RWPE1 (cell line): ENCODE measurements at places on chromosomes 4 and X.

- no peak for DNase-seq
Measured at GRCh38 chr4:26162101-26162500, 158.7 kb upstream of the RBPJ start.

DNA sequence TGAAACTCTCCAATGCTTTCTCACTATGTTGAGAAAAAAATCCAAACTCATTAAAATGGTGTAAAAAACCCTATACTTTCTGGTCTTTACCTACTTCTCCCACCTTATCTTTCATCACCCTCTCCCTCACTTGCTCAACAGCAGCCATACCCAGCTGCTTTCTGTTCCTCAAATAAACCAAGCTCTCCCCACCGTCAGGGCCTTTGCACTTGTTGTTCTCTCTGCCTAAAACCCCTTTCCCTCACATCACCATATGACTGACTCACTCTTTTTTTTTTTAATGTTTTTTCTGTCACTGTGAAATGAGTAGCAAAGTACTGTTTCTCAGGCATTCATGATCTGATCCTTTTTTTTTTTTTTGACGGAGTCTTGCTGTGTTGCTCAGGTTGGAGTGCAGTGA, 122.3 kb upstream of the TMEM164 start:
- no peak for DNase-seq

DNA sequence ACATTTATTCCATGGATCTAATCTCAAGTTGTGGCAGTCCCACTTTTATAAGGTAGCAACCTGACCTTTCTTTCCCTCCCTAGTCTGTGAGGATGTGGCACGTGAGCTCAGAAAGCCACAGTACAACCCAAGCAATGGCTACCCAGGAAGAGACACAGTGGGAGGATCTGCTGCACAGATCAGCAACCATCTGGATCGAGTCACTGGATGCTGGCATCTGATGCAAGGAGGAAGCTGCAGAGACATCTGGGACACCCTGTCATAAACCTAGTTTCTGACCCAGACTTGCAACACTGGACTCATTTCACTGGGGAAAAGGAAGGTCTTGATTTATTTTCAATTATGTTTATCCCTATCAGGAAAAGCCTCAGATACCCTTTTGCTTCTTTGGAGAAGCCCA, 327.1 kb downstream of the PAPSS1 start:
- no peak for DNase-seq

DNA sequence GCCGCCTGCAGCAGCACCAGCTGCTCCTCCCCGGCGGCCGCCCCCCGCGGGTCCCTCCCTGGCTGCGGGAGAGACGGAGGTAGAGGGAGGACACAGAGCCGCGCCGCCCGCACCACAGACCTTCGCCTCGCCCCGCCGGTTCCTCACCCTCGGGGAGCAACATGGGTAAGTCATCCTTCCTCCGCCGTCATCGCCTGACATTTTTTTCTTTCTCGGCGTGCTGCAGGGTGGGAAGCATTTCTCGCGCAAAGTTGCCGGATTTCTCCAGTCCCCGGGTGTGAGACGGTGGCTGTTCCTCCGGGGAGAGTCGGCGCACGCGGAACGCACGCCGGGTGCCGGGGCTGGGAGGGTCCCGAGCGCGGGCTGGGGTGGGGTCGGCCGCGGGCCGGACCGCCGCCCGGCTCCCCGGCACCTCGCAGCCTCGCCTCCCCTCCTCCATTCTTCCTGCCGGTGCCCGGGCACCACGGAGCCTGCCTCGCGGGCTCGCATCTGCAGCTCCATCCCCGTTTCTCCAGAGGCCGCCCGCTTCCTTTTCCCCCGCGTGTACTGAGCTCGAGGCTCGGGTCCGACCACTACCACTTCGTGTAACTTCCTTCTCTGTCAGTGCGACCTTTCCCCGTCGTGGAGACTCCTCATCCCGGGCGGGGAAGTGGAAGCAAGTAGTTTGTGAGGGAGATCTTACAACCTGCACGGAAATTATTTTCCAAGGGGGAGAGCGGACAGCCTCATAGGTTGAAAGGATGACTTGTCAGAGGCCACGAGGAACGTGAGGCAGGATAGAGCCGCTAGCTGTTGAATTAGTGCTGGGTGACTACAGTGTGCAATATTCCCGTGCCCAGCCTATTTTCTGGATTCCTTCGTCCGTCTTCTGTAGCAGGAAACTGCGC, 464 bp downstream of the RAP1GDS1 start:
- DNase-seq: peak; percentile 57

DNA sequence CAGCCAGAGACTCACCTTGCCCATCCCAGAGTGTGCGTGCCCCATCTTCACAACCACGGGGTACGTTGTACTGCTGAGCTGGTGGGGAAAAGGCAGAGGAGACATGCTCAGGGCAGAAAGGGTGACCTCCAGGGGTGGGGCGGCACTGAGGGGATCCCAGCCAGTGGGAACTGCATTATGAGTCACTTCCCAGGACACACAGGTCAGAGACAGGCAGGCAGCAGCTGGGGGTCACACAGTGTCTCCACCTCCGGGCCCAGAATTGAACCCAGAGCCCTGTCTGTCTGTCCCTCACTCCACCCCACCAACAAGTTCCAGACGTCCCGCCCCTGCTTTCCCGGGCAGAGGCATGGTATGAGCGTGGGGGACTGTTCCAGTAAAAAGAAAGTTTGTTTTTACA, 4.8 kb upstream of the TIMP1 start:
- no peak for DNase-seq

- no peak for DNase-seq
Measured at GRCh38 chrX:100975212-100975611, 5.7 kb downstream of the ARL13A start.

- DNase-seq: no peak
Measured at GRCh38 chr4:75484190-75484589, 30.0 kb downstream of the RCHY1 start.

DNA sequence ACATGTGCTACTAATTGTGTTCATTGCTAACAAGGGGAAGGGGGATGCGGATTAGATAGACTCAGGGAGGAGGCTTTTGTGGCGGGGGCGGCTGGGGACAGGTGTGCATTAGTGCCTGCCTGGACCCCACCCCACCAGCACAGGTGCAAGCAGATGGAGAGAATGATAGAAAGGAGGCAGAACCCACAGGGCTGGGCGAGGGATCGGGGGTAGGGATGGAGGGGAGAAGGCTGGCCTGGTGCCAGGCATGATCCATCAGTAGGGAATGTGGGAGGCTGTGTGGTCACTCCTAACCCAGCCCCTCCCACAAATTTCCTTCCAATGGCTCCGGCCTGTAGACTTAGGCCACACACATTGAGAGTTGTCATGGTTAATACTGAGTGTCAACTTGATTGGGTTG, 30.5 kb upstream of the CRMP1 start:
- DNase-seq: no peak

GRCh38 chr4:118682928-118683327, 2.3 kb upstream of the METTL14 start:
- peak; percentile 11 for DNase-seq

- DNase-seq: no peak
Measured at GRCh38 chr4:113008716-113009115, 40.7 kb upstream of the ANK2 start.

- DNase-seq: no peak
Measured at GRCh38 chrX:108437349-108438109, 693 bp downstream of the COL4A6 start.

DNA sequence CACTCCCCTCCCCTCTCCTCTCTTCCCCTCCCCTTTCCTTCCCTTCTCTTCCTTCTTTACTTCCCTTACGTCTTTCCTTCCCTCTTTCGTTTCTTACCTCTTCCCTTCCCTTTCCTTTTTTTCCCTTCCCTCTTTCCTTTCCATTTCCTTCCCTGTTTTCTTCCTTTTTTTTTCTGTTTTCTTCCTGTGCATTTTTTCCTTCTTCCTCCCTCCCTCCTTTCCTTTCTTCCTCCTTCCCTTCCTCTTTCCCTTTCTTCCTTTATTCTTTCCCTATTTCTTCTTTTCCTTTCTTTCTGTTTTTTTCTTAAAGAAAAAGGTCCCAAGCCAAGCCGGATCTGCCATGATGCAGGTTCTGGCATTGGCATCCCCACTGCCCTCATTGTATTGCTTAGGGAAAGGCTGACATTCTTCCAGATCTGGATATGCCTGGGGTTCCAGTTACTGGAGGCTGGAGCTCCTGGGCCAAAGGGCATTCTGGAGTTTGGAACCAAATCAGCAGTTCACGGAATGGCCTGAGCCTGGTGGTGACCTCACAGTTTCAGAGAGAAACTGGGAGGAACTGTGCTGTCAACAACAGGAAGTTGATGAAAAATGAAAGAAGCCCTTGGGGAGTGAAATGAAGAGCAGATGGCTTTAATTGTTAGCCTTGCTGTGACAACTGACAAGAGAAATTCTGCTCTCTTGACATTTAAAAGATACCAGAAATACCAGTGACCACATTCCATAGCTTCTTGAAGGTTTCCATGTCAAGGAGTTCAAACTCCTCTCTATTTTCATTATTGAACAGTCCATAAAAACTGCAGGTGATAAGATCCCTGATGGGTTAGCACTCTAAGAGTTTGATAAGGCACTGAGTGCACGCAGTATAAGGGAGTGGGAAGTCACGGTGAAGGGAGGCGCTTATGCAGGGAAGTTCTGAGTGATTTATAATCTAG, 622.1 kb downstream of the SPRY1 start:
- no peak for DNase-seq

DNA sequence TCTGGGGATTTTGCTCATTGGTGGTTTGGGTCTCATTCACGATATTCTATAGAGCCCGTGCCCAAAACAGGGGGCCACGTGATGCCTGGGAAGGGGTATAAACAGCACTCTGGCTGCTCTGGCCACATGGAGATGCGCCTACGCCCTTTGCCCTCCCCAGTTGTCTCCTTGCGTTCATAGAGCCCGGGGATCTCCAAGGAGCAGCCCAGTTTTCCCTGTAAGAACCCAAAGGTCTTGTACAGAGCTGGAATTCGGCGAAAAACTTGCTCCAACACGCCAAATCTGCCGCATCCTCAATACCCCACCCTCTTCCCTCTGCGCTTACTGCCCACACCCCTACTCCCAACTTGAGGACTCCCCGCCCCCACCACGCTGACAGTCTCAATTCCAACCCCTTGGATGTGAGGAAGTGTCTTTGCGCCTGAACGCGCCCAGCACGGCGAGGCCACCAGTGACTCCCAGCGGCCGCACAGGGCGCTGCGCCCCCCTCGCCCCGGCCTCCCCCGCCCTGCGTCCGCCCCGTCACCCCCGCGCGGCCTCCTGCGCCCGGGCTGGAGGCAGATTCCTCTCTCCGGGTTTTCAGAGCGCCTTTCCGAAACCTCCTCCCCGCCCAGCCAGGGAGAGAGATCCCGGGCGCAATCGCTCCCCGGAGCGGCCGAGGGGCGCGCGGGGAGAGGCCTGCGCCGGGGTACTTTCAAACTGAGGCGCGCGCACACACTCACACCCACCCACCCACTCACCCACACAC, at the start of gene NHS:
Gene NHS (plus strand): TSS at position 582 of the 748 bp plus-strand sequence. CDS start 558 bp downstream, outside the sequence.
- peak; percentile 69 for DNase-seq

- DNase-seq: no peak
Measured at GRCh38 chr4:114642173-114642780, 43.7 kb downstream of the UGT8 start.

- DNase-seq: peak; percentile 20
Measured at GRCh38 chrX:31423609-31424189, 351.9 kb upstream of the FTHL17 start.

DNA sequence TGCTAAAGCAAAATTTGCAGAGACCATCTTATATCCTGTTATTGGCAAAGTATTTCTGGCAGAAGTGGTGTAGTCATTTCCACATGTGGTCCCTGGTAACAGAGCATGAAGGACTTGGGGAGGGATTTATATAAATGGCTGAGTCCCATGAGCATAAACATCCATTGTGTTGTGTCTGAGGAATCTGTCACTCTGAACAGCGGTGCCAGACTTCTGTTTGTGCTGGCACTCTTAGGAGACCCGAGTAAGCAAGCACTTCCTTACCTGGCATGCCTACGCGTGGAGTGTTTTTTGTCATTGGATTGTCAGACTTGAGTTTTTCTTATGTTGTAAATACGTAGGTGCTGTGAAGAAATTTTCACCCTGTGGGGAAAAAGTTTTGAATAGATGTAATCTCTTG, 285.9 kb downstream of the ARHGAP10 start:
- DNase-seq: no peak

- DNase-seq: no peak
Measured at GRCh38 chrX:39995457-39995856, 102.3 kb downstream of the BCOR start.

GRCh38 chr4:136922066-136922465, 610.2 kb downstream of the PCDH18 start:
- no peak for DNase-seq

GRCh38 chrX:48631376-48632090, 34.2 kb downstream of the WDR13 start:
- DNase-seq: peak; percentile 85

DNA sequence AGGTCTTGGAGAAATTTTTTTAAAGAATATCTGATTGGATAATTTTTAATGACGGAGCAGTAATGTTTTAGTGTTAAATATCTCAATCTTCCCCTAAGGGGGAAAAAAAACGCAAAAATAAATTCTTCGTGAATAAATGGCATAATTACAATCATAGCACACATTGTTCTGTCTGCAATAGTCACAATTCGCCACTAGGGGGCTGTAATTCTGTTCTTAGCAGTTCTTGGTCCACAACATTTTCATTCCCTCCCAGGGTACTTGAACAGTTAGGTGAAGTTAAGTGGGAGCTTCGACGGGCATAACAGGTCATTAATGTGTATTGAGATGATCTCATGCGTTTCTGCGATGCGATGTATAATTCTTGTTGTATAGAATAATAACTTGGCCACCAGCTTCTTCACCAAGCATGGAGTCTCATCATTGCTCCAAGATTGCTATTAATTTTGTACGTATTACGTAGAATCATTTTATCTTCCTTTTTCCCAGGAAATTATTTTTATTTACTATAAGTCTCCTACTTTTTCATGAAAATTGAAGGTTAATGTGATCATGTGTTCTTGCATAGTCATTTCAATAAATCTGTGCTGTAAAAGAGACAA, 27.2 kb downstream of the HTR2C start:
- peak; percentile 7 for DNase-seq

GRCh38 chrX:1246816-1247215, 21.8 kb upstream of the CSF2RA start:
- DNase-seq: peak; percentile 26

- no peak for DNase-seq
Measured at GRCh38 chrX:111492085-111492484, 19.4 kb upstream of the SERTM2 start.

DNA sequence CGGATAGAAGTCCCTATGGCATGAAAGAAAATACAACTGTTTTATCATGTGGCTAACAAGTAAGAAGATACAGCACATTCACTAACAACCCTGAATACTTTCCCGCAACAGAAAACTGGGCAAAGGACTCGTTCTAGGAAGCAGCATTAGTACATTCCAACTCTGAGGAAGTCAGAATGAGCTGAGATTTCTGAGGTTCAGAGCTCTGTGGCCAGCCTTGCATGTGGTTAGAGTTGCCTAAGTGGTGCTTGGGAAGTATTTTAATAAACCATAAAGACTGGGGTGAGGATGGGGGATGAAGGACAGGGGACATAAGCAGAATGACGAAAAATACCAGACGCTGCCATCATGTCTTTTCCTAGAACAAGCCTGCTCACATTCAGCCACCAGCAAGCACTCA, 82.2 kb downstream of the EFHC2 start:
- DNase-seq: no peak
